ENCODE measurements at places on chromosomes 12 and 14.

DNA sequence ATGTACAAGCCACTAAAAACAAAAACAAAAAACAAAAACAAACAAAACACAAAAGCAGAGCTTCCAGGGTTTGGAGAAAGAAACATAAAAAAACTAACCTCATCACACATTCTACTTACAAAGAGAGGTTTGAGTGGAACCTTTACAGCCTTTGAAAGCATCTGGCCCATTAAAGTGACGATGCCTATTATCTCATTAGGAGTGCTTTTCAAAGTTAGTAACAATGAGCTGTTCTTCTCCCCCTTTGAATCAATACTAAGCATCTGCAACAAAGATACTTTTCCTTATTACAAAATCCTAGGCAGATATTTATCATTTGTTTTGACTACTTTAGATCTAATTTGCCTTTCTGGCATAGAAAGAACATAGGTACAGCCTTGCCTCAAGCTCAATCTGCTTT, 217.3 kb downstream of the PPM1H start:
- no peak for DNase-seq

DNA sequence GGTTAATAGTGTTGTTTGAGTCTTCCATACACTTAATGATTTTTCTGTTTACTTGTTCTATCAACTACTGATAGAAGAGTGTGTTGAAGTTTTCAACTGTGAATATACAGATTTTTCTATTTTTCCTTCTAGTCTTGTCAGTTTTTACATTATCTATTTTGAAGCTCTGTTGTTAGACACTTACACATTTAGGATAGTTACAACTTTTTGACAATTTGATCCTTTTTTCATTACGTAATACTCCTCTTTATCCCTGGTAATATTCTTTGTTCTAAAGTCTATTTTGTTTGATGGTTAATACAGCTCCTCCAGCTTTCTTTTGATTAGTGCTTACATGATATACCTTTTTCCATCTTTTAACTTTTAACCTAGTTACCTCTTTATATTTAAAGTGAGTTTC, 45.2 kb downstream of the DHRS2 start:
- DNase-seq: no peak

GRCh38 chr14:23434488-23435222, 805 bp downstream of the MYH7 start:
- DNase-seq: peak; percentile 20

GRCh38 chr12:5379749-5380496, 52.0 kb upstream of the NTF3 start:
- DNase-seq: no peak

GRCh38 chr12:44031472-44032185, 195.7 kb downstream of the TMEM117 start:
- no peak for DNase-seq

DNA sequence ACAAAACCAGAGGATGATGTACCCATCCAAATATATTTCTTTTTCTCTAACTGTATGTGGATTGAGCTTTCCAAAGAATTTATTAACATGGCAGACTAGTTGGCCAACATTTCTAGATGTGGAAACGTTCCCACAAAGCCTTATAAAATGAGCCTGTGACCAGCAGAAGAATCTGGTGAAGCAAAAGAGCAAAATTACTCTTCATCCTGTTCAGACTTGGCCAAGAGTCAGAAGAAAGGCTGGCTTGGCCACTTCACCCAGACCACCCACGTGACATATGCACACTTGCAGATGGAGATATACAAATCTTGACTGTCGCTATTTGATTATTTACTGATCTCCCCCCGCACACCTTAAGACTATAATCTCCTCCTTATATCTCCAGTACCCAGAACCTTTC, 96.7 kb downstream of the NUAK1 start:
- DNase-seq: no peak

DNA sequence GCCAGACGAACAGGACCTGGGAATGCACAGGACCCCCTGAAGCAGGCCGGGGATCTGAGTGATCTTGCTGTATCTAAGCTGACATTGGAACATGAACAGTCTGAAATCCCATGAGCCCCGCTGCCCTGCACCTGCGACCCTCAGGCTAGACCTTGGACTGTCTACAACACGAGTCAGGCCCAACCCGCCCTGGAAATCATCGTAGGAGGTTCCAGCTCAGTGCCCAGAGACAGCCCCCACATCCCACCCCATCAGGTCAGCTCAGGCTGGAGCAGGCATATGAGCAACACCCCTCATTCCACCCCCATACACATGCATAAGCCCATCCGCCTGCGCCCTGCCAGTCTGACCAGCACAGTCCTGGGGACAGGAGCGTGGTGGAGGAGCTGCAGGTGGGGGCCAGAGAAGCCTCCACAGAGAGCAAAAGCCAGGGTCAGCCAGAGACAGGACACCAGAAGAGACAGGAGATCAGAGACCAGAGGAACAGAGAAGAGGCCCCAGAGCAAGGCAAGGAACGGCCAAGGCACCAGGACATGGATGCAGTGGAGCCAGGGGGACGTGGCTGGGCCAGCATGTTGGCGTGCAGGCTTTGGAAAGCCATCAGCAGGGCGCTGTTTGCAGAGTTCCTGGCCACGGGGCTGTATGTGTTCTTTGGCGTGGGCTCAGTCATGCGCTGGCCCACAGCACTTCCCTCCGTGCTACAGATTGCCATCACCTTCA, at the start of gene AQP6:
Gene AQP6, plus strand, starts transcription at position 307 of the 720 bp plus-strand sequence. Its CDS starts 227 bp downstream, at position 534.
- DNase-seq: no peak

DNA sequence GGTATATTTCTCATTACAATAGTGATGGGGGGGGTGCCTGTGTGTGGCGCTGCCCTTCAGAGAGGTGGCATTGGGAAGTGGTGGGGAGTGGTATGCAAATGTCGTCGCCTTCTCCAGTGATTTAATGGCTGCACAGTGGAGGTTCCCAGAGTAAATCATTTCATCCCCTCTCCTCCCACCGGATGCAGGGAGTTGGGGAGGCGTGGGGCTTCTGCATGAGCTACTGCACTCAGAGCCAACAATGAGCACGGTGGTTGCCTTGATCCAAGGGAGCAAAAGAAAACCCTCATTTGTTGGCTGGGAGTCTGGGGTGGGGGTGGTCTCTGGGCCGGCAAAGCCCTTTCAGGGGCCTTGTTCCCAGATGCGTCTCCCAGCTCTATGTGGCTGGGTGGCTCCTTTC, 124.3 kb downstream of the AACS start:
- no peak for DNase-seq
